ENCODE measurements at places on chromosomes 2 and 18.

DNA sequence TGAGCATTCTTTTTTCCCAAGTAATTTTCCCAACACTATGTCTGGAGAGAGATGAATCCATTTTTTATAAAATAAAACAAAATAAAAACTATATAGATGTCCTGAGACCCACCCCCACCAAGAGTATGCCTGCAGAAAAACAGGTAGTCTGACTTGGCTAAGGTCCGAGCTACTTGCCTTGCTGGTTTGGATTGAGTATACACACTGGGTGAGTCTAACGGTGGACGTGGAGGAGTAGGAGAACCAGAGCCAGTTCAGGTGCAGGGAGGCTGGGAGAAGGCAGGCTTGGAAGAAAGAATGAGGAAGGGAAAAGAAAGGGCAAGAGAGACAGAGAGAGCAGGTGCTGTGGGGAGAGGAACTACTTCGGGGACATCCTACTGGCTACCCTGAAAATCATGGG lies 21.3 kb upstream of the AFTPH start:
- DNase-seq, result no peak

GRCh38 chr2:68764041-68764805 lies 29.6 kb downstream of the ARHGAP25 start:
- DNase-seq, result no peak

DNA sequence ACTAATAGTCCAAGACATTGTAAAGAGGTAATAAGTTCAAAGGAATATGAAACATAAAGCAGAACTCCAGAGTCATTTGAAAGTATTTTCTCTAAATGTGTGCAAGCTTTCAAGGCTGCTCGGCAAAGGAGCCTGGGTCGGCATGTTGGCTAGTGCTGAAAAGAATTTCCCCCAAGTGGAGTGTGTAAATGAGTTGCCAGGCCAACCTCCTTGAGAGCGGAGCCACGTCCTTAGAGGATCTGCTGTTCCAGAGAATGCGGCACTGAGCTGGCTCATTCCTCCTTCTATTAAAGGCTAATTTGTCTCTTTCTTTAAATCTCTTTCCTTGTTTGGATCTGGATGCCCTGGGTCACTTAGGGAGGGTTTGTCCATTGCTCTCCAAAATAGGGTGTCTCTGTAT lies 127.5 kb downstream of the RDH14 start:
- DNase-seq, result no peak

DNA sequence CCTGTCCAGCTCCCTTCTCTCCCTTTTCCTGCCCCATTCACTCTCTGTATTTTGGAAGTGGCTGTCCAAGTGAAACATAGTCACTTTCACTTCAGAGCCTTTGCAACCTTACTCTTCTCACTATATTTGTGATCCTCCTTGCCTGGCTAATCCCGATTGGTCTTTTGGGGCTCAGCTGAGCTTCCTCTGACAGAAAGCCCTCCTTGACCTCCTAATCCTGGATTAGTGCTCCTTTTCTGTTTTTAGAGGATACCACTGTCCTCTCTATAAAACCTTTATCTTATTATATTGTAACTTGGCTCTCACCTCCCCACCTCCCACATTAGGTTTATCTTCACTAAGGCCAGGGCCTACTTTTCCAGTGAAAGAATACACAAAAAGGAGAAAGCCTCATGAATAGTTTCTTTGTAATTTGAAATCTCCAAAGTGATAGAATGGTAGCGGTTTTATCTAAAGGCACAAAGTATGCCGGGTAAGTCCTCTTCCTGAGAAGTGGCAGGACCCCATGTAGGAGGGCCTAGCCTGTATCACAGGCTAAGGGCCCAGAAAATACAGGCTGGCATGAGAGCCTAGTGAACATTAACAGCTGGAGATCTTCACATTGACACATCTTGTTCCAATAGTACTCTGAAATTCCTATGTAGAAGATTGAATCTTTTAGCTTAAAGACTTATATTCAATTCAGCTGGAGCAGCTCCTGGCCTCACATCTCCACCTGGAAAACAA lies 83.1 kb upstream of the GAREM1 start:
- no peak for DNase-seq

GRCh38 chr2:109068811-109069210 lies 60.2 kb upstream of the SH3RF3 start:
- DNase-seq, result no peak

- no peak for DNase-seq
These were observed 19.8 kb downstream of the GPC1 start for GRCh38 chr2:240455272-240455646.

- no peak for DNase-seq
These were observed at the start of gene KCNJ13 for GRCh38 chr2:232776435-232776834. Gene KCNJ13 (minus strand): TSS chr2:232776565. CDS start chr2:232771362, 5,203 bp downstream.

- no peak for DNase-seq
These were observed 465.0 kb downstream of the CCDC85A start for GRCh38 chr2:56648802-56649201.

DNA sequence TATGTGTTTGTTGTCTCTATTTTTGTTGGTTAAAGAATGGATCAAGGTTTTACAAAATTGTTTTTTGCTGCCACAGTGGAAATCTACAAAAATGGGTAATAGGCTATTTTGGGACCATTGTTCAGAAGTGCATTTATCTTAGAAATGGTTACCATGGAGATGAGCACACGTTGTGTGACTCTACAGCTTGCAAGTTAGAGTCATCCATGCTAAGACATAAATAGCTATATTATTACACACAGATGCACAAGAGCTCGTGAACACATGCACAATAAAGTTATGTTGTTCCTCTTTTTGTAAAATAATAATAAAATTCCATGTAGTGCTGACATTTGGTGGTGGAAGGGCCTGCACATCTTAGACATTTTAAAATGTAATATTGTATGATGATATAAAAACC lies 15.5 kb upstream of the DUSP19 start:
- DNase-seq, result no peak

Measured in GM18507 (cell line).